Activated CD4-positive, alpha-beta T cell treated with anti-CD3 and anti-CD28 coated beads, Interleukin-2, amount 50 U/mL, for 24 hours (primary cell): ENCODE measurements at places on chromosomes 3 and 15.

GRCh38 chr15:63232943-63233342 is 43.5 kb downstream of the RAB8B start:
- no peak for DNase-seq

GRCh38 chr15:99574048-99574447 is 8.3 kb downstream of the MEF2A start:
- DNase-seq, result no peak

DNA sequence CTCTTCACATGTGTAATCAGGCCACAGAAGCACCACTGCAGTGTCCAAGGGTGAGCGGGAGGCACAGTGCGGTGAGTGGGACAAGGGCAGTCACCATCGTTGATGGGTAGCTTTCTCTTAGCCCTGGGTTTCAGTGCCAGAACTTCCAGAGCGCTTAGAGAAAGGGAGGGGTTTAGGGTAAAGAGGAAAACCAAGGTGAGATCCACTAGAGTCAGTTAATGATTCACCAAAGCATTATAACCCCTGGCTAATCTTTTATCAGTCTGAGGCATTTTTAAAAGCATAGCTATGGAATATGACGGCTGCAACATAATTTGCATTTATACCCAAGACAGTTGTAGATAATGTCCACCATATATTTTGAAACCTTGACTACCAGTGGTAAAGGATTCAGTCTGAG is 94.8 kb downstream of the SHQ1 start:
- no peak for DNase-seq

DNA sequence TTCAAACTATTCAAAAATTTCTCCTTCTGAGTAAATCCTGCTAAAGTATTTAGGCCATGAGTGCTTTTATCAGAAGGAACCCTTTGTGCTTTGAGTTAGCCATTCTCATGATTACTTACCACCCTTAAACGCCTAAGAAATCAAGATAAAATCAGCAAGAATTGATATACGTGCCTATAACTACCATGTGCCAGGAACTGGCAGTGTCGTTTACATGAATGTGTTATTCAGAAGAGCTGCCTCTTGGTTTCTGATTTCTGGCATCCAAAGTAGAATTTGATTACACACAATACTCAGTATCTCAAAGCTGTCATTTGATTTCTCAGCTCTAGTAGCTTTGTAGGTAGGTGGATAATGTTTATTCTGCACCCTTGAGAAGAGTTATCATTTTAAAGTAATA is 351.3 kb upstream of the CCDC54 start:
- DNase-seq, result no peak

- no peak for DNase-seq
Observed at GRCh38 chr3:60909526-60909925, 341.7 kb downstream of the FHIT start.

- no peak for DNase-seq
Observed at GRCh38 chr3:166783206-166783605, 596.9 kb downstream of the ZBBX start.

GRCh38 chr3:159169828-159170227 is 368.0 kb downstream of the MFSD1 start:
- no peak for DNase-seq

GRCh38 chr15:95635666-95636065 is 694.8 kb upstream of the NR2F2 start:
- no peak for DNase-seq

DNA sequence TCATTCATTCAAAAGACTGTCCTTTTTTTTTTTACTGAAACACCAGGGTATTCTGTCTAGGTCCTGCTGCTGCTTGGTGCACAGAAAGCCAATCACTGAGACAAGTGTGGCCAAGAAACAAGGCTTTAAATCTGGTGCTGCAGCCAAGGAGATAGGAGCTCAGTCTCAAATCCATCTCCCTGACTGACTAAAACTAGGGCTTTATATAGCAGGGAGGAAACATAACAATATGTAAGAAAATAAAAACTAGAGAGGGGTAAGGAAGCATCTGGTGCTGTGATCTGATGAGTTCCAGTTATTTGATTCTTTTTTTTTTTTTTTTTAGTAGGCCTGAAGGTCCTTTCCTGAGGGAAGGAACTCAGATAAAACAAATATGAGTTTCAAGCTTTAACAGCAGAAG is 139.8 kb downstream of the ATG7 start:
- DNase-seq, result no peak
